NCI-H1105 treated with DMSO at 0.1 percent for 48 hours (cell line): ENCODE measurements at places on chromosomes 3 and 15.
A peak's percentile ranks its signal among the peaks of the same experiment; 100 is the strongest.

GRCh38 chr3:10242182-10243065, 5.8 kb upstream of the TATDN2 start:
- DNase-seq, result no peak

GRCh38 chr3:106348139-106348690, 479.4 kb upstream of the CBLB start:
- DNase-seq, result no peak

- DNase-seq, result no peak
Measured at GRCh38 chr3:32198714-32199113, 39.8 kb upstream of the CMTM8 start.

DNA sequence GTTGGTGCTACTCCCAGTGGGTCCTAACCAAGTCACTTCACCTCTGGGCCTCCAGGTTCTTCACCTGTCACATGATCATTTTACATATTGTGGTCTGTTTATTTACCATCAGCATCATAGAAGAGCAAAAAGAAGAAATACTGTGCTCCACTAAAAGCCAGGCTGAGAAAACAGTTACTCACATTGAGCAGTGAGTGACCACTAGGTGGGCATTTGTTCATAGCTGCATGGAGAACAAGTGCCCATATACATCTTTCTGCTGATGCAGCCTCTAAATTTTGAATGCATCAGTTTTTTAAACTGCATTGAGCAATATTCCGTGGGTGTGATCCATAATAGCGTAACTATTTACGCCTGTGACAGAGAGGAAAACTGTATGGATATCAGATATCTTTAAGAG, 76.2 kb downstream of the DCUN1D1 start:
- DNase-seq, result no peak

- no peak for DNase-seq
Measured at GRCh38 chr3:120025520-120025919, 68.7 kb downstream of the GSK3B start.

- no peak for DNase-seq
Measured at GRCh38 chr3:72444656-72445223, 403.5 kb downstream of the SHQ1 start.

DNA sequence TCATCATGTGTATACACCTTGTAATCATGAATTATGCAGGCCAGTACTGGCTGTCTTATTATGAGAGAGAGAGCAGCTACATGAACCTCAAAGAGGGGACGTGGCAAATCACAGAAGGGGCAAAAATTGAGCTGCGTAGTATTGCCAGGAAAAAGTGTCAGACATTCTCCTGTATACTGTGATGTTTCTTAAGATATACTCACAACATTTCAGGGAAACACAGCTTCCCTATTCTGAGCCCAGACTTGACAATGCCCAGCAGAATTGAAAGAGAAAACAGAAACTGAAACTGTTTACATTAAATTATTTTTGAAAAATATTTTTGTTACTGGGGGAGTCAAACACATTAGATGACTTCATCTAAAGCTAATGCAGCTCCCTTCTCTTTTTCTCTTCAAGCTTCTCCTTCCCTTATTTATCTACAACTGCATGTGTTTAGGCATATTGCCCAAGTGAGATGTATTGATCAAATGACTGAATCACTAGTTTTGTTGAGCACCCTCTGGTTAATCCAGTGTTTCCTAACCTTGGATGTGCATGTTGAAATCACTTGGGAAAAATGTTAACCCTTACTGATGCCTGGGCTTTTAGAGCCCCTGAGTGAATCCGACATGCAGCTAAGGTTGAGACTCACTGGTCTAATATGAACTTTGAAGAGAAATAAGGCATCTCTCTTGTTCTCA, 39.5 kb downstream of the CADPS start:
- no peak for DNase-seq

- DNase-seq, result no peak
Measured at GRCh38 chr15:92907229-92907628, 7.1 kb downstream of the CHD2 start.

DNA sequence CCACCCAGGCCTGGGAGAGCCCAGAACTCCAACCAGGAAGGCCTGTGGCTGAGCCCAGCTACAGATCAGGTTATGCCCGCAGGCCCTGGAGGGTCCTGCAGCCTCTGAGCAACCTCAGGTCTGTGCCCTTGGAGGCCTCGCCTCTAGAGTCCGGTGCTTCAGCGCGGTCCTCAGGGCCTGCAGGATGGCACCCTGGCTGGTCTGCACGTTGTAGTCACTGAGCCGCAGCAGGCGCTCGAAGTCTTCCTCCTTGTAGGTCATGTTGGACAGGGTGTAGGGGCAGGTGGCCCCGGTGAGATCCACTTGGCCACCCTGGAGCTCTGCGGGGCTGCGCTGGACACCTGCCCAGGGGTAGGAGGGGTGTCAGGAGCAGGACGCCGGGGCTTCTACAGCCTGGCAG, 25.8 kb downstream of the PLA2G4D start:
- DNase-seq, result no peak

DNA sequence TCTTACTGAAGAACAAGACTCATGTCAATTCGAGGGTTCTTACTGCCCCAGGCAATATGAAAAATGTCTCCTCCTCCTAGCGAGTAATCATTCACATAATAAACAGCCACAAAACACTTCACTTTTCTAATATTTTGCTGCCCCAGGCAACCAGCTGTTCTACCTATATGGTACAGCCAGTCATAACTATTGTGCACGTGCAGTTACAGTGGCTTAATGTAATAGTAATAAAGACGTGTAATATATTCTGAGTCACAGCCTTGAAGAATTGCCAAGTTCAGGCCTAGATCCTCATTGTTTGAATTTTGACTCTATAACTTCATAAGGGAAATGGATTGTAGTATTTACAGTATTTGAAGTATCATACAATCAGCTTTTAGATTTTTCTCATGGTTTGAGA, 1250.0 kb upstream of the GBE1 start:
- DNase-seq, result peak; percentile 59

DNA sequence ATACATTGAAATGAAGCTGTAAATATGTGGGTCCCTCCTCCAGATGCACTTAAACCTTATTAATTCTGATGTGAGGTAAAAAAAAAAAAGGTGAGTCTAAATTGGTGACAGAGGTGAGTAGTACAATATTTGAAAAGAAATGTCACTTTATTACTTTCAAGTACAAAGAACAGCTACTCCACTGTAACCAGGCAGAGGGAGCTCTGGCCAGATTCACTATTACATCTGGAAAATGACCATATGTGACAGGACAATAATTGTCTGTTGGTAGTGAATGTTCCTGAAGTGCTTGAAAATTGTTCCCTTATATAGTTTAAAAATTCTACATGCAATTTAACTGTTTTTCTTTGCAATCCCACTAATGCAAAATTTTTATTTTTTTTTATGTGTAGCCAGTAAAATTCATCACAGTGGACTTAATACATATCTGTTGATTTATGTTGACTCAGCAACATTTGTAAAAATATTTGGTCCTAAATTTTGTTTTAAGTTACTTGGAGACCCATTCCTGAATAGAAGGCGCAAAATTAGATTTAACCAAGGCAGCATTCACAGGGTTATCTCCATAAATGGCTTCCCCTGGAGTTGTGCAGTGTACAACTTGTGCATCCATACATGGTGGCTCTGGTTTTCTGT, 231.9 kb upstream of the TBC1D5 start:
- no peak for DNase-seq

DNA sequence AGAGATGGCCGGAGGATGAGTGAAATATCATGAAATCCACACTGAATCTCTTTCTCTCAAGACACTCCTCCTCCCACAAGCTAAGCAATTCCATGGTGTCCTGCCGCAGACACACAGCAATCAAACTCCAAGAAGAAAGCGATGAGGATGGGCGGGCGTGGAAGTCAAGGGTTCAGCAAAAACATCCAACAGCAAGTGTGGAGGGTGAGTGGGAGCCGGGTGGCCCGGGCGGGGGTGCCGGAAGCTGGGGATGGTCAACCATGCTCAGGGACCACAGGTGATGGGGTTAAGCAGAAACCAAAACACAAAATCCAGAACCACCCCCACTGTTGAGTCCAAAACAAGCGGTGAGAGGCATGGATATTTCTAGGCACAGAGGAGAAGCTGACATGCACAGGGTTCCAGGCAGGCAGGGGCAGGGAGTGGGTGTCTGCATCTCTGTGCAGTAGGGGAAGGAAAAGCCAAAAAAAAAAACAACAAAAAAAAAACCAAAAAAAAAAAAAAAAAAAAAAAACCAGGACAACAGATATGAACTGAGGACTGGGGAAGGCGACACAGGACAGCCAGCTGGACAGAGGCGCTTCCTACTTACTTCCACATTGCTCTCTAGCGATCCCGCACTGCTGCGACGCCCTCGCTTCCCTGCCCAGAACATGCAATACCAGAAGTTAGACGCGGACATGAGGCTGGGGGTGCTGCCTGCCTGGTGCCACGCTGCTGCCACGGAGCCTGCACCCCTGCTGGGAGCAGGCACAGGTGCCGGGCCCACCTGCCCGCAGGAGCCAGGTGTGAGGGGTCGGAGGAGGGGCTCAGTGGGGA, 61.0 kb upstream of the RPL32 start:
- DNase-seq, result no peak

DNA sequence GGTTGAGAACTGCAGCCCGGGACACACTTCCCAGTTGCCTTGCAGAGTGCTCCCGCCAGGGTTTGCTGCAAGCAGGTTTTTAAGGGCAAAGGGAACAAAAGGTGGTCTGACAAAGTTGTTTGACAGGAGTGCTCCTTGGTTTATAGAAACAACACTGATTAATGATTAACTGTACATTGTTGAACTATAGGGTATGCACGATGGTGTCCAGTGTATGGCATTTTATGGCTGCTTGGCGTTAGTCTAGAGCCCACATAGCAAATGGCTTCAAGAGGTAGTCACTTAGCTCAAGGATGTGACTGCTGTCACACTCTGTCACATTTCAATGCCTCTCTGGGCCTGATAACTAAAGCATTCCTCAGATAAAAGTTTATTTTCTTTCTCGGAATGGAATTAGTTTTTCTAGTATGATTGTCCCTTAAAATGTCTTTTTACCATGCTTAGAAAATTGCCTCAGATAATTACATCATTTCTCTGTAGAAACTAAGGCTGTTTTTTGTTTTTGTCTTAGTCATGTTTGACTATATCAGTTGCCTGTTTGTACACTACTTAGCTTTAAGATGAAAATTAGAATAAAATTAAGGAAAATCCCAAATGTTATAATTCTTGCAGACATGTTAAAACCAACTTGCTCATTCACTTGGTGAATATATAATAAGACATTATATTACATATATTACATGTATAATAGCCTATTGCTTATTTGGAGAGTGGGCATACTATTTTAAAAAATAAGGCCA, 61.3 kb upstream of the GATM start:
- DNase-seq, result no peak

- DNase-seq, result no peak
Measured at GRCh38 chr3:23019596-23020300, 183.4 kb upstream of the UBE2E2 start.

GRCh38 chr3:127407026-127407939, 119.4 kb upstream of the PRR20G start:
- DNase-seq, result no peak

DNA sequence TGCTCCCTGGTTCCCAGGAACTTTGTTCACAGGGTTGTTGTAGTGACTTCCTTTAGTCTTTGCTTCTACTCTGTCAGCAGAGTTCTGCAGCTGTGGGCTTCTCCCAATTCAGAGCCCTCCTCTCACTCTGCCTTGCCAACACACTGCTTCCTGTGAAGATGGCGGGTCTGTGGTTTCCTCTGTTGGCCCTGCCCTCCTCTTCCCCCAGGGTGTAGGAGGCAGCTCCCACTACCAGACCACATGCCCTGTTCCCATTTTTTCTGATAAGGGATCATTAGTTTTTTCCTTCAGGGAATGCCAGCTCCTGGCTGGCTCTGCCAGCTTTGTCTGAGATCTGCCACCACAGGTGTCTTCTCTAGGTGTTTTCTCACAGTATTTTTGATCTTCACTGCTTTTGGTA, 12.7 kb downstream of the SPSB4 start:
- DNase-seq, result no peak

GRCh38 chr3:155241579-155241978, 51.9 kb downstream of the STRIT1 start:
- no peak for DNase-seq

DNA sequence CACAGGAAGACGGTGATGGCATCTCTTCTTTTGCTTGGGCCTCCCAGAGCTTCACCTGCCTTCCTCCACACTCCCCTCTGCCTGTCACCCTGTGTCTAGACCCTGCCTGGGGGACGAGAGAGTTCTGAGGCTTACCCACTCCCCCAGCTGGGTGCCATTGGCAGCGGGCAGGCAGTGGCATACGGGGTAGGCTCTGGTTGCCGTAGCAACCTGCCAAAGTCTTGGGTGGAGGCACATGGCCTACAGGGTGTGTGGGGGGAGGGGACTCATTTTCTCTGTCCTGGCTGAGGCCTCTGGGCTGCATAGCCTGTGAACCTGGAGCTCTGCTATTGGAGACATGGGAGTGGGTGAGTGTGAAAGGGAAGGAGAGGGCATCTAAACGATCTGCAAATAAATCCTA, 4.4 kb downstream of the INSYN1 start:
- DNase-seq, result no peak

GRCh38 chr15:63250312-63250965, 27.0 kb upstream of the APH1B start:
- DNase-seq, result no peak

GRCh38 chr3:68984011-68984530, 29.4 kb downstream of the EOGT start:
- DNase-seq, result no peak

GRCh38 chr3:51676102-51676640, 5.1 kb downstream of the TEX264 start:
- DNase-seq, result no peak

GRCh38 chr3:99526921-99527320, 111.5 kb upstream of the COL8A1 start:
- no peak for DNase-seq

DNA sequence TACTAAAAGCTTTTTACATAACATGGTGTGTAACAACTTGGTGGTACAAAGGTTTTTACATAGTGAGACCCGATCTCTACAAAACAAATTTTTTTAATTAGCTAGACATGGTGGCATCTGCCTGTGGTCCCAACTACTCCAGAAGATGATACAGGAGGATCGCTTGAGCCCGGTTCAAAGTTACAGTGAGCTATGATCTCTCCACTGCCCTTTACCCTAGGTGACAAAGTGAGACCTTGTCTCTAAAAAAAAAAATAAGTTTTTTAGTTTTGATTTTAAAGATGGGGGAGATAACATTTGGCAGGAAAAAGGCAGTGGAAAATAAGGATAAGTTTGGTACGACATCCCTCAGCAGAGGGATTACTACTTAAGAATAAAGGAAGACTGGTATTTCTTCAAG, 5.9 kb downstream of the FAM162A start:
- no peak for DNase-seq

DNA sequence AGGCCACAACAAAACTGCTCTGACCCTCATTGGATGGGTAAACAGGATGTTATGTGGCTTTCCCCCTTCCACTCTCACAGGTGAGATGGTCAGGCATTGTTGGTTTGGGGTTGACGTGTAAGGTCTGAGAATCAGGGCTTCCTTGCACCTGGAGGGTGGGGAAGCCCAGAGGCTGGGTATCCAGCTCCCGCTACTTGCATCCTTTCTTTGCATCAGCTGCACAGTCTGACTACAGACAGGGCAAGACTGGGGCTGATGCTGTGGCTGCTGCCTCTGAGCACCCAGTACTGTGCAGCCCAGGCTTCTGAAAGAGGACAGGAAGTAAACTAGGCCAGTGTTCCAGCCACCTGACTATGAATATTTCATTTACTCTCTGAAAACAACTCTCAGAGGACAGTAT, 58.0 kb upstream of the ATP2B2 start:
- DNase-seq, result no peak

- no peak for DNase-seq
Measured at GRCh38 chr3:83065851-83066460, 1304.5 kb upstream of the GBE1 start.
